ENCODE measurements at places on chromosomes 7 and 10. TPM values are rescaled to one million over a fixed set of nuclear protein-coding genes. Genes with fewer than 3 reads are reported as not detected.
A peak's percentile ranks its signal among the peaks of the same experiment; 100 is the strongest.

The ITPRID1 gene
- 1.6 TPM for total RNA-seq

- no peak for DNase-seq
These were observed 542.4 kb downstream of the SORCS3 start for GRCh38 chr10:105183536-105183935.

DNA sequence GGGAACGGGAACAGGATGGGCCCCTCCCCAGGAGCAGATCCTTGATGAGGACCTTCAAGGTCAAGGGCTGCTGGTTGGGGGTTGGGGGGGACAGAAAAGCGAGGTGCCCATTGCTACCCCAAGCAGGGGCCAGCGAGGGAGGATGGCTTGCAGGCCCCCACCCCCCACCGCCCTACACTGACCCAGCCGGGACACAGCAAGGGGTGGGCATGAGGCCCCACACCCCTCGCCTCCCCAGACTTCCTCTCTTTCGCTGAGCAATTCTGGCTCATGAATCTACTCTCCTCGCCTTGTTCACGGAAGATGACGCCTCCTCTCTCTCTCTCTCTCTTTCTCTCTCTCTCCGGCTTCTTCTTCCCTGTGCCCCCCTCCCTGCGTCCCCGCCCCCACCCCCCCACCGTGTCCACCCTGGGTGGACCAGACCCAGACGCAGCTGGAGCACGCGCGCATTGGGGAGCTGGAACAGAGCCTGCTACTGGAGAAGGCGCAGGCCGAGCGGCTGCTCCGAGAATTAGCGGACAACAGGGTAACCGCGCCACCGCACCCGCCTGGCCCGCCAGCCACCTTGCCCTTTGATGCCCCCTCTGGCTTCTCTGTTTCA lies 81.1 kb upstream of the GTF2IRD1 start:
- no peak for DNase-seq

DNA sequence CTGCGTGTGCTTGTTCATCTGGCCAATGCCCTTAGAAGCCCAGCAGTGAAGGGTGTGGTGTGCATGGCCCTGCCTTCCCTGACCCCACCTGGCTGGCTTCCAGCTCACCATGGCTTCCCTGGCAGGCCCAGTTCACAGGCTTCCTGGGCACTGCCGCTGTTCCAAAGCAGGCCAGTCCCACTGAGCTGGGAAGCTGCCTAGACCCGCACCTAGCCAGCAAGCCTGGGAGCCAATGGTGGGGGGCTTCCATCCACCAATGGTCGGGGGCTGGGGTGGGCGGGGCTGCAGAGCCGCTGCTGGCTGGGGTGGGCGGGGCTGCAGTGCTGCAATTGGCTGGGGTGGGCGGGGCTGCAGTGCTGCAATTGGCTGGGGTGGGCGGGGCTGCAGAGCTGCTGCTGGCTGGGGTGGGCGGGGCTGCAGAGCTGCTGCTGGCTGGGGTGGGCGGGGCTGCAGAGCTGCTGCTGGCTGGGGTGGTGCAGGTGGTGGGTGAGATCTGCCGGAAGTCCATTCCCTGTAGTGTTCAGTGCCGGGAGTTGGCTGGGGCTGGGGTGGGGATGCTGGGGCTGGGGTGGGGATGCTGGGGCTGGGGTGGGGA lies 12.4 kb downstream of the CALY start:
- DNase-seq, result peak; percentile 62

- no peak for DNase-seq
These were observed 429.0 kb upstream of the MTPN start for GRCh38 chr7:136405931-136406777.

The CPA2 gene
- not detected for total RNA-seq

GRCh38 chr7:64863969-64864368 lies 39.1 kb upstream of the ZNF273 start:
- no peak for DNase-seq

DNA sequence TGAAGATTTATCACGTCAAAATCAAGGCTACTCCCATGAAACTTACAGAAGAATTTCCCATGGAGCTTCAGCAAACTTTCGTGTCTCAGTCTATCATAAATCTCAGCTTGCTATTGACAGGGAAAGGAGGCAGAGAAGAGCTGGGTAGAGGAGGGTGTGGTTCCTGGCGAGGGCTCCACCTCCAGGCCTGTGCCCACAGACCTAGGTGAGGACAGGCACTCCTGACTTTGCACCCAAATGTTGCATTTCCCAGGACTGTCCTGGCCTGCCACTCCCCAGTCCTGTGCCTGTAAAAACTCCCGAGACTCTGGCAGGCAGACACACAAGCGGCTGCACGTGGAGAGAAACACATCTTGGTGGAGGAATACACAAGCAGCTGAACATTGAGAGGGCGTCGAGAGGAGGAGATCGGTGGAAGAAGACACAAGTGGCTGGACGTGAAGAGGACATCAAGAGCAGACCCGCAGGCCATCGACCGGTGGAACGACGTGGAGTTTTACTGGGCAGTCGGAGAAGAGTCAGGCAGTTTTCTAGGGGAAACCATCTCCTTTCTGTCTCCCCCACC lies 145.1 kb downstream of the CTNNA3 start:
- no peak for DNase-seq

GRCh38 chr10:114967071-114967470 lies 29.1 kb downstream of the TRUB1 start:
- no peak for DNase-seq

The ATXN7L1 gene
- total RNA-seq, result 12.5 TPM

DNA sequence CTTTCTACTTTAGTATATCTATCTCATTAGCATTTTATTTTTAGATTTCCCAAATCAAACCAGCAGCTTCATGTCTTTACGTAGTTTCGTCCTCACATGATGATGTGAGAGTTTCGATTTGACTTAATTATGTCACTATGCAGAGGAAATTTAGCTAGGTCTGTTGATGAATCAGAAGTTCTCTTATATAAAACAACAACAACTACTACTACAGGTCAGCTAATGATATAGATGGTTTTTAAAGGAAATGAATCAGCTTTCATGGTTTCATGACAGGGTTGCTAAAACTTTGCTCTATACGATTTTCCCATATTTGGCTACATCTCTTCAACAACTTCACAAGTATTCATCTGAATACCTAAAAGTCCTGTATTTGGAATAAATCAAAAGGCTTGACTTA lies 28.6 kb downstream of the JAZF1 start:
- no peak for DNase-seq

- DNase-seq, result no peak
These were observed 132.7 kb downstream of the KCNMA1 start for GRCh38 chr10:77504873-77505257.

DNA sequence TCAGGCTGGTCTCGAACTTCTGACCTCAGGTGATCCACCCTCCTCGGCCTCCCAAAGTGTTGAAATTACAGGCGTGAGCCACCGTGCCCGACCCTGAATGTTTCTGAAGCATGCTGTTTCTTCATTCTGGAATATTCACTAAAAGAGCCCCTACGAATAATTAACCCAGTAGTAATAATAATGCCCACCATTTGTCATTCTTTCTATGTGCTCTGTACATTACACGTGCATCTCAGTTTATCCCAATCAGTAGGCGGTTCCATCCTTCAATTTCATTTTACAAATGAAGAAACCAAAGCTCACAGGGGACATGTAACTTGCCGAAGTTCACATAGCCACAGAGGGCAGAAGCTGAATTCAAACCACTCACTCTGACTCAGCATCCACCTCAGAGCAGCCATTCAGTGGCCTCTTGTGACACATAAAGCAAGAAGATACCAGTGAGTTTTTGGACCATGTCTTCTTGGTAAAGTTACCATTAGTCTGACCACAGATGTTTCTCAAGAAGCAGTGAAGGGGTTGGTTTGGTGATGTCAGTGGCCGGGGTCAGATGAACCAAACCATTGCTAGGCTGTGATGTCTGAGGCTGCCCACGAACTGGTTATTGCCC lies 71.9 kb upstream of the DUSP5 start:
- no peak for DNase-seq

DNA sequence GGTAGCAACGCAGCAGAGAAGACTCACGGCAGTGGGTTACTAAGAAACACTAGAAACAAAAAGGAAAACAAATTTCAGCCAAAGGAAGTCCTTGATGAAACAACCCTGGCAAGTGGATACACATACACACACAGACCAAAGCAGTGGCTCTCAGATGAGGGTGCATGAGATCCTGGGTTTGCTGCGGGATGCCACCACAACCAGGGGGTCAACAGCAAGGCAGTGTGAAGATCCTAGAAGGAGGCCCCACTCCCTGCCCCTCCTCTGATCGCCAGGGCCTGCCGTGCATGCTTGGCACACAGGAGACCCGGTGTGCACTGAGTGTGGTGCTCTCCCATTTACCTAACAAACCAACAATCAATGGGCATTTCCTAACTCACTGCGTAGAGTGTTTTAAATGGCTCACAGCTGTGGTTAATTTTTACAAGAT lies 252.3 kb upstream of the KLF14 start:
- no peak for DNase-seq

- DNase-seq, result no peak
These were observed 32.1 kb upstream of the HECTD2 start for GRCh38 chr10:91378061-91378460.

The C10orf67 gene
- total RNA-seq, result 0.29 TPM

DNA sequence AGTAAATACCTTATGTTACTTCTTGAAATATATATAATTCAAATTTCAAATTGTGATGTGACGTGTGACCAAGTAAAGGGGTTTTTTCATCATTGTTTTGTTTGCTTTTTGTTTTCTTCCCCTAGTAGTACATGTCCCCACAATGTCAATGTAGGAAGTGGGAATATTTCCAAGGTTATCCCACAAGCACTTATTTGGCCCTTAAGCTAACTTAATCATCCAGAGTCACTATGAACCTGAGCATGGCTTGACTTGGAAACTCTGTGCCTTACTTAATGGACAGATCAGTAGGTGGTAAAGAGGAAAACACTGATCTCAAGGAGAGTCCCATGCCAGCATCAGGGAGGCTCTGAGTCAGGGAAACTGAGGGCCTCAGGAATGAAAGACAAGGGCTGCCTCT lies 569.3 kb upstream of the IGFBP3 start:
- DNase-seq, result no peak

DNA sequence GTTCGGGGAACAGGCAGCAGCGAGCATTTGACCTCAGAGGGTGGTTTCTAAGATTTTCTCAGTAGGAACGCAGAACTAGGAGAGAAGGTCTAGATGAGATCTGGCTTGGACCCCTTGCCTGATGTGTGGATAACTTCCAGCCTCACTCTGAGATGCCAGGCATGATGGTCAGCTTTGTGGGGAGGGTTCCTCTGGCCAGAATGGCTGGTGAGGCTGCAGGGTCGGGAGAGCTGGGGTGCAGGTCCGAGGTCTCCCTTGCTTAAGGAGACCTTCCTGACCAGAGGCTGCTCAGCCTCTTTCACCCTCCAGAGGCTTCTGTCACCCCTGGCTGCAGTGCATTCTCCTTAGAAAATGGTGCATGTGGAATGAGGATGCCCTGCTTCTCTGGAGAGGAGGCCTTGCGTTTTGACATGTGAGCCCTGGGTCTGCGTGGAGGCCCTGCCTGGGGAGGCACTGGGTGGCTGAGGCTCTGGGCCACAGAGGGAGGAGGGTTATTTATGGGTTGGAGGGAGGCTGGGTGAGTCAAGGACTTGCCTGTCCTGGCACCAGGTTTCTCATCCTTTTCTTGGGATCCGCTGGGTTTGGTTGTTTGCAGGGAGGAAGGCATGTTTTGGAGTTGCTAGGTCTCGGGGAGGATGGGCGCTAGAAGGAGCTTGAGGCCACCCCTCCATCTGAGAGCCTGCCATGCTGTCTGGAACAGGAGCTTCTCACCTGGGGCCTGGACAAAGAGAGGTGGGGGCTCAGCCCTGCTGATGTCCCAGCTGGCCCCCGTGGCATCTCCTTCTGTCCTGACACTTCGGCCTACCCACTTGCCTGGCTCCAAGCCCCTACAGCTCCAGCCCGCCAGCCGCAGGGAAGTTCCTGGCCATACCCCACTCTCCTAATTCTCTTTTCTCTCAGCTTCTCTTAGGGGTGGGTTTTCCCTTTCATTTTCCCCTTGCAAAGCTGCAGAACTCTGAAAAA lies 3.9 kb downstream of the FAM241B start:
- no peak for DNase-seq

The TDRD1 gene
- total RNA-seq, result 0.33 TPM

GRCh38 chr7:18494821-18495408 lies 634 bp upstream of the HDAC9 start:
- no peak for DNase-seq

DNA sequence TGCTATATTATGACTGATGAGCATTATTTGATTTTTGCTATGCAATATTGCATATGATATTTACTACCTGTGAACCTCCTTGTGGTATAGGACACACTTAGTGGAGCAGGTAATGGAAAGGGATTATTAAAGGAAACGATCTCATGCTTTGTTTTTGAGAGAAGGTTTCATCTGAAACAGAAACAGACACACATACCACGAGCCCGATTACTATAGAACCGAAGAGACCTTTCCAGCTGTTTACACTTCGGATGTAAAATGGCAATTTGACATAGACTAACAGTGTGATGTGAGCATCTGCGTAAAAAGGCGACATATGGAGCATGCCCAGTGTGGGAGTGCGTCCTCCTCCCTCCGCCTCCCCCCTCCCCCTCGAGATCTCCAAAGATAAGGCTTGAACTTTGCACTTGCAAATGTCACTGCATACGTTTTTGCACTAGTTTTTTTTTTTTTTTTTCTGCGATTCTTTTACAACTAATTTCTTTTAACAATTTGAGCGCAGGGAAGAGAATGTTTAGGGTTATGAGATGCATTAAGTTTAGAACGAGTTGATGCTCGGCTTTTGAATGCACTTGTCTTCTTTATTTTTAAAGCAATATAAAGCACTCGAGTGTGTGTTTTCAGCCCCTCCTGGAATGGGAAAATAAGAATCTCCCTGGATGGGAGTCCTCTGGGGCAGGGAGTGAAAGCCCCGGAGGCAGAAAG lies 251.0 kb downstream of the NSUN6 start:
- no peak for DNase-seq

The PDK4 gene
- total RNA-seq, result 507 TPM

DNA sequence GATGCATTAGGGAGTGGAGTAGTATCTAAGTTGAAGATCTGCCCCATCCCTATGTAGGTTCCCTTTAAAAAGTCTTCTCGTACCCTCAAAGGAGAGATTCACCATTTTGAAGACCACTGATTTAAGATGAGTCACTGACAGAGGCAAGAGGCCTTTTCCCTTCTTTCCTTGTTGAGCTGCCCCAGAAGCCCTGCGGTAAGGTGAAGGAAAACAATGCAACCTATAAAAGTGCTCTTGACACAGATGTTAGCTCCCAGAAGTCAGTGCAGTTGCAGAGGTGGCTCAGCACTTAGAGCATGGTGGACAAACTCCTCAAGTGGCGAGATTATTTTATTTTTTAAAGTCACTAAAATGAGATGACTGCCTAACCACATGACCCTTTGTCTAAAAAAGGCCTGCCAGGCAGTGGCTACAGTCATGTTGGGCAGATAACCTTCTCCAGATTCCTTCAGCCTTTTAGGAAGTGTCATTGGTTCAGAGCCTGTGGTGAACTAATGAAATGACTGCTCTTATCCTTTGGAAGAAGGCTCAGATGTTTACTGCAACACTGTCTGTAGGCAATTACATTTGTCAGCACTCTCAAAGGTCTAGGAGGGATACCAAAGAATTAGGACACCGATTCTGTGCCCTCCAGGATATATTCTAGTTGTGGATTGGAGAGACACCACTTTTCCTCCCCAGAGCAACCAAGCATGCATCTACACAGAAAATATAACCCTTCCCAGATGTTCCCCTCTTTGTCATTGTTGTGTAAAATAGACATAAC lies 88.7 kb downstream of the ARID5B start:
- DNase-seq, result no peak

- DNase-seq, result no peak
These were observed 59.9 kb upstream of the FAM3C start for GRCh38 chr7:121456015-121456414.

GRCh38 chr7:28490831-28491230 lies 78.5 kb downstream of the CREB5 start:
- DNase-seq, result no peak

- no peak for DNase-seq
These were observed 64.8 kb downstream of the ITGB8 start for GRCh38 chr7:20395511-20395910.

Data from breast epithelium (tissue), 4 donors.